Lung microvascular endothelial cell (primary cell): ENCODE measurements at places on chromosomes 3 and 15. TPM values are rescaled to one million over a fixed set of nuclear protein-coding genes. Genes with fewer than 3 reads are reported as not detected.

The GP9 gene
- total RNA-seq = not detected in 2 replicates

The CLRN1 gene
- not detected in 2 replicates for total RNA-seq

The ARL6IP5 gene
- total RNA-seq = 68.1 and 75.2 TPM in 2 replicates

The KLHL25 gene
- 3.6 and 3.9 TPM in 2 replicates for total RNA-seq

The ARPC4 gene
- 247 and 251 TPM in 2 replicates for total RNA-seq

The GOLGA8M gene
- total RNA-seq = 0.22 and 0.60 TPM in 2 replicates

The CAPN7 gene
- 16.3 and 27.0 TPM in 2 replicates for total RNA-seq

The NECTIN3 gene
- total RNA-seq = 33.3 and 44.8 TPM in 2 replicates

The SLC9C1 gene
- under 0.01 TPM in 2 replicates for total RNA-seq

The PIERCE2 gene
- total RNA-seq = 0.60 and 0.87 TPM in 2 replicates

The GOLGA8S gene
- total RNA-seq = under 0.01 TPM in 1 of 2 replicates, not detected in the other

The MGLL gene
- total RNA-seq = 27.5 and 36.1 TPM in 2 replicates

The VIPR1 gene
- total RNA-seq = under 0.01 TPM in 1 of 2 replicates, not detected in the other

The PRR20G gene
- total RNA-seq = not detected in 2 replicates

The CACNA2D3 gene
- not detected in 2 replicates for total RNA-seq

The POTEB3 gene
- not detected in 2 replicates for total RNA-seq

The SLC2A2 gene
- total RNA-seq = not detected in 2 replicates

The MAGI1 gene
- total RNA-seq = 36.6 and 76.4 TPM in 2 replicates

The BFSP2 gene
- not detected in 2 replicates for total RNA-seq

The TM4SF4 gene
- 0.22 TPM in 1 of 2 replicates, not detected in the other for total RNA-seq

The CSPG5 gene
- total RNA-seq = under 0.01 and 0.40 TPM in 2 replicates

The TERC gene
- total RNA-seq = 118 and 137 TPM in 2 replicates

The ACOX2 gene
- 0.44 and 0.60 TPM in 2 replicates for total RNA-seq

The EPHA3 gene
- total RNA-seq = not detected in 2 replicates

The CHRNA3 gene
- total RNA-seq = not detected in 2 replicates

The GABRR3 gene
- total RNA-seq = not detected in 2 replicates

The POC1A gene
- total RNA-seq = 4.0 and 8.7 TPM in 2 replicates

The CLDN1 gene
- total RNA-seq = 0.20 and 0.44 TPM in 2 replicates

The SCN11A gene
- total RNA-seq = under 0.01 TPM in 2 replicates

The DGKG gene
- 2.0 TPM in 1 of 2 replicates, not detected in the other for total RNA-seq

The GHRL gene
- total RNA-seq = 0.40 and 0.65 TPM in 2 replicates

The C2CD4B gene
- total RNA-seq = 20.0 and 45.6 TPM in 2 replicates

The CA12 gene
- total RNA-seq = 0.22 and 0.40 TPM in 2 replicates
